HTR-8/SVneo (cell line): ENCODE measurements at places on chromosomes 4 and X.

- DNase-seq: peak; percentile 43
These were observed 5.6 kb upstream of the TEC start for GRCh38 chr4:48275247-48275646.

DNA sequence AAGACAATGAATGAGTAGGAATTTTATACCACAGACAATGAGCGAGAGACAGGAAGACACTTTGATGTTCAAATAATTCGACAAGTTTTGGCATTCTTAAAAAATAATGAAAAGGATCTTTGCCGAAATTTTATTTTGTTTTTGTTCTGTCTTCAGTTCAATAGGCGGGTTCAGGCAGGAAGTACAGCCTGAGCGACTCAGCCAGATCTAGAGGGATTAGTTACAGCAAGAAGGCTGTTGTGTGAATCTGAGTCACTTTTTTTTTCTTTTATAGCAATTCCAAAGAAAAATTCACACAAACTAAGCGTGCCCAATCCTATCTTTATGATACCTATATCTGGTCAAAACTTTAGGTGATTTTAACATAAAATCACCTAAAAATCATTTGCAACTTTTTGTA, 505.4 kb upstream of the FAM241A start:
- no peak for DNase-seq

GRCh38 chrX:33379839-33380238, 168.5 kb upstream of the DMD start:
- no peak for DNase-seq

GRCh38 chr4:107987916-107988762, 1.6 kb upstream of the HADH start:
- DNase-seq: no peak

DNA sequence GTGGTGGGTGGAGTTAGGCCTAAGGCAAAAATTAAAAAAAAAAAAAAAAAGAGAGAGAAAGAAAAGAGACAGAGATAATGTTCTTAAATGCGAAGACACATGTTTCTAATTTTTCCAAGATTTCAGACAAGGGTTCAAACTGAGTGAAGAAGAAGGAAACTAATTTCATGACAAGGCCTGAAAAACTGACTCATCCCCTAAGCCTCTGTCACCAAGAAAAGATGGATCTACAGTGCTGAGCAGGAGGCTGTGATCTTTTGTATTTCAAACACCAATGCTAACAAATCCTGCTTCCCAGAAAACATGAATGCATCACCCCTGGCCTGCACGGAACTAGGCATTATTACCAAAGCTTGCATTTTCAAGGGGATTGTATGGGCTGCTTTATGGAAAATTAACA, 75.3 kb downstream of the PPARGC1A start:
- DNase-seq: no peak

GRCh38 chrX:57156397-57157049, 19.3 kb upstream of the SPIN2A start:
- DNase-seq: peak; percentile 1

GRCh38 chr4:94409962-94410361, 41.8 kb upstream of the PDLIM5 start:
- no peak for DNase-seq

GRCh38 chr4:168723020-168723419, 226.2 kb downstream of the PALLD start:
- no peak for DNase-seq

DNA sequence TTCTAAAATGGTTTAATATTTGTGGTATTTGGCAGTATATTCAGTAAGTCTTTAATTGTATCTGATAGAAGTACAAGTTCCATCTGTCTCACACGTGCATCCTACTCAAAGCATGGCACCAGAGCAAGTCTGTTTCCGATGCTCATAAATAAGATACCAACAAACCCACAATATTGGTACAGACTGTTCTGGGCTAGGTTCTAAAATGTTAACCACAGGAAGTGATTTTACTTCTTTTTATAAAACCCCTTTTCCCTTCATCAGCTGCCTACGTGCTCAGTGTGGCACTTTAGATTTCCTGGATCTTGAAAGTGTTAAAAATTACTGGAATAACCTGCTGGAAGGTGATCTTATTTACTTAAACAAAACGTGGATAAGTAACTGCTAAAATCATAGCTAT, 165.1 kb downstream of the CFAP299 start:
- no peak for DNase-seq

DNA sequence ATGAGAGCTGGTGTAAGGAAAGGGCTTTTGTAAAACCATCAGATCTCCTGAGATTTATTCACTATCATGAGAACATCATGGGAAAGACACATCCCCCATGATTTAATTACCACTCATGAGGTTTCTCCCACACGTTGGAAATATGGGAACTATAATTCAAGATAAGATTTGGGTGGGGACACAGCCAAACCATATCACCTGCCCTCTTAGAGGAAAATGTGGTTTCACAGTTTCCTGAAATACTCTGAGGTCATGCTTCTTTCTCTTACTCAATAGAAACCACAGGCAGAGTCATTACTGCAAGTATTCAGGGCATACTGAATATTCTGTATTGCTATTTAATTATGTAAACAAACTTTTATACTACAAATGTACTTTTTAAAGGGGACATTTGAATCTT, 1453.3 kb downstream of the PCDH18 start:
- no peak for DNase-seq

- no peak for DNase-seq
These were observed 158.3 kb downstream of the DMD start for GRCh38 chrX:33053001-33053400.

- no peak for DNase-seq
These were observed 9.5 kb downstream of the GAB1 start for GRCh38 chr4:143346206-143346605.

GRCh38 chr4:188737251-188738002, 598.2 kb downstream of the TRIML1 start:
- DNase-seq: no peak

DNA sequence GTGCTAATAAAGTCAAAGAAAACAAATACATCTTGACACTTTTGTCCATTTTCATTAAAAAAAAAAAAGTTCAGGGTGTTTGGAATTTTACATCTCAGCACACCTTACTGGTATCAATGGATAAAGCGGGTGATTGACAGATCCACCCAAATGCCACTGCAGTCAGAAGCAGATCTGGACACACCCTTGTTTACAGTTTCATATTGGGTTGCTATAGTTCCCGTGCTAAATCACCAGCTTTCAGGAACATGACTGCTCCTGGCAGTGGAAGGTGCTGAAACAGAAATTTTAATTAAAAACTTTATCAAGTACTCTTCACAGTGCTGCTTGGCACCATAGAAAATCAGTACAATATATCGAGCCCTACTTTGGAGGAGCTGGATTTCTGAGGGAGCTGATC, 116.3 kb downstream of the STOX2 start:
- DNase-seq: no peak

DNA sequence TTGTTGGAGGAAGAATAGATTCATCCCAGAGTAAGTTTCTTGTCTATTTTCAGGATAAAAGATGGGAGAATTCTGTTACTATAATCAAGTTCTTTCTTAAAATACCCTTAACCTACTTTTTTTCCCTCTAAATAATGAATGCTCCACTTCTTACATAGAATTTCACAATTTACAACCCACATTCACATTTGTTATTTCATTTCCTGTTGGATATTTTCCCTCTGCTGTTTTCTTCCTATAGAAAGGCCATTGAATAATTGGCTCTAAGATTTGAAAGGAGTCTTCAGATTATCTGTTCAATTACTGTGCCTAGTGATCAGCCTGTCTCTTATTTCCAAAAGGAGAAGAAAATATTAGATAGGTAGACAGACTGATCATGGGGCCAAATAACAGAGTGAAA, 79.7 kb downstream of the CPE start:
- DNase-seq: no peak

DNA sequence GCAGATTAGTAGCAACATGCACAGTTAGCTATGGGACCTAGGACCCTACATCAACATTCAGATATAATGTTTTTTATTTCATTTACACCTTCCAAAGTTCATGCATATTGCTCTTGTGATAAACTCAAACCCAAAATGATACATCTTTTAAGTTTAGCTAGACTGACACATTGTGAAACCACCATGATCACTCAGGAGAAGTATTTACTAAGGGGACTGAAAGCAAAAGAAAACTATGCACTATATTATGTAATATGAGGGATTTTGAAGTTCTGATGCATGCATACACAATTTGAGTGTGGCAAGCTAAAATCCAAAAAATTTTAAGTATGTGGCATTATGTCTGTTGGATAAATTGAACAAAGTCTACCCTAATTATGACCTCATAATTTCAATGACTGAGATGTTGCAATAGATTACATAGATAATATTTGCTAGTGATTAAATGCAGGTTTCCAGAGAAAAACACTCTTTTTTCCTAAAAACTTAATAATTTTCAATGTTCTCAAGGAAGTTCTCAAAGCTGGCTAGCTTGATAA, 914.8 kb upstream of the GRIA3 start:
- DNase-seq: no peak

DNA sequence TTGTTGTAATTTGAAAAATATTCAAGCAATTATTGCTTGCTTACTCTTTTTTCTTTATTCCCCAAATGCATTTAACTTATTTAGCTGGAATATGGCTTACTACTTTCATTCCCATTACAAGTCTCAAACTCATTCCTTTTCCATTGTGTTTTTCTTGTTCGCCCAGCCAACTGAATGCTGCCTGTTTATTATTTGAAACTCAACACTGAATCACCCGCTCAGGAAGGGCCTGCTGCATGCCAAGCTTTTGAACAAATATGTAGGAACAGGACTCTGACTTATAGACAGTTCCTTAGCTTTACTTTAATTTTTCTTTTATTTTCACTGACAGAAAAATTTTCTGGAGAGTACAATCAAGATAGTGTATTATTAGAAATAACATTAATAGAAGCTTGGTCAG, 12.9 kb downstream of the PCDH18 start:
- no peak for DNase-seq

GRCh38 chr4:127782025-127782274, 172 bp upstream of the HSPA4L start:
- DNase-seq: peak; percentile 86

- DNase-seq: no peak
These were observed 38.4 kb upstream of the ENPP6 start for GRCh38 chr4:184255871-184256642.
